Karpas-422 (cell line): ENCODE measurements at places on chromosomes 4 and X. TPM values are rescaled to one million over a fixed set of nuclear protein-coding genes. Genes with fewer than 3 reads are reported as not detected.

- DNase-seq: no peak
Observed at GRCh38 chr4:67727124-67727850, 26.3 kb upstream of the UBA6 start.

TEX11 gene
- total RNA-seq: not detected in 2 replicates

- no peak for DNase-seq
Observed at GRCh38 chr4:77665381-77666069, 59.9 kb downstream of the CXCL13 start.

DBET gene
- not detected in 2 replicates for total RNA-seq

GRCh38 chr4:123889507-123889906 lies 492.9 kb downstream of the SPRY1 start:
- no peak for DNase-seq
